Fibroblast of skin of right biceps (primary cell): ENCODE measurements at places on chromosomes 7 and 10.

DNA sequence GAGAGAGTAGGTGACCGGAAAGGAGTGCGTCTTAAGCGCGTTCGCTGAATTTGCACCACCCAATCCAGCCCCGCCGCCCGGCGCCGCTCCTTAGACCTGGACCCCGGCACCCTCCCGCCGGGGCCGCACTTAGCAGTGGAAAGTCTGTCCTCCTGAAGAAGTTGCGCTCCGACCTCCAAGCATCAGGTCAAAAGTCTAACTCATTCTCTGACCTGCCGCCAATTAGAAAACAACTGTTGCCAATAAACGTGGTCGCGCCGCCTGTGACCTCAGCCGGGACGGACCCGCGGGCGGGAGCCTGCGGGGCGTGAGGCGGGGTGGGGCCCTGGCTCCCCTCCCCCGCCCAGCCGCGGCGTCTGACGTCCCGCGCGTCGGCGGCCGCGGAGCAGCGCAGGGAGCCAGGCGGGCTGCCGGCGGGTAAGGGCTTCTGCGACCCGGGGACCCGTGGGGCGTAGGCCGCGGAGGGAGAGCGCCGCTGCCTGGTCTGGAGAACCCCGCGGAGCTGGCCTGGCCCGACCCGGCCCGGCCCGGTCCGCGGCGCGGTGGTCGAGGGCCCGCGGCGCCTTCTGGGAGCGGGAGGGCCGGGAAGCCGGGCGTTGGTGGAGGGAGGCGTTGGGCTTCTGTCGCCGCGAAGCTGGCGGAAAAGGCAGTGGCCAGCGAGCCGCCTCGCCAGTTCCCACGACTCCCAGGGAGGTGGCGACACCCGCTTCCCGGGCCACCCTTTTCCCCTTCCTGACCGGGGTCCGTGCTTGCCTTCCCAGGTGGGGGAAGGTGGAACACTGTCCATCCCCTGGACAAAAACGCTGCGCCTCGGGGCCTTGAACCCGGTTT lies at the start of gene BCAP29:
TSS of gene BCAP29 (plus strand) at position 362 of the 831 bp plus-strand sequence. CDS start 527 bp downstream, outside the sequence.
- peak; percentile 69 for DNase-seq

GRCh38 chr10:70571236-70571635 lies 31.3 kb downstream of the PRF1 start:
- no peak for DNase-seq

GRCh38 chr10:103843854-103844570 lies 11.4 kb downstream of the SH3PXD2A start:
- peak; percentile 83 for DNase-seq

DNA sequence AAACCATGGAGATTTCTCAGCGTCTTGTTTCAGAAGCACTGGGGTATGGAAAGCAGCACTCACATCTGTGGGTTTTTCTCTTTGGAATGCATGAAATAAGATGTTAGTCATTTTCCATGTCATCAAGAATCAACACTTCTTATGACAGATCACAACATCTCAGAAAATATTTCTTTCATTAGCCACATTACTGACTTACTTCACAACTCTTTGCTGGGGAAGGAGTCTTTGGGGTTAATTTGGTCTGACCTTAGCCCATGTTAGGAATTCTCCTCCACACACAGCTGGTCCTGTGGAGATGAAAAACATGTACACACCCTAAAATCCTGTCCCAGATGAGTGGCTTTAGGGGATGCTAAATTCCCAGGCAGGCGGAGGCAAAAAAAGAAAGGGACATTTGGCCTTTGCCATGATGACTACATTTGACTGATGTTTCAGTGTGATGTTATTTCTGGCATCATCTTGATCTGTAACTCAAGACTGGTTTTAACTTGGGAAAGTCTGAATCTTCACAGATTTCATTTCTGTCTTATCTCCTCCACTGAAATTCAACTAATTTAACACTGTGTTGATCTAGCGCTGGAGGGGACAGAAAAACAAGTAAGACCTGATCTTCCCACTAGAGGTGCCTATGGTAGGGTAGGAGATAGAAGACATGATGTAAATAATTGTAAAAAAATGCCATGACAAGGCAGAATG lies 363.2 kb downstream of the PRPF18 start:
- DNase-seq, result peak; percentile 97

GRCh38 chr7:98285157-98286092 lies 3.9 kb downstream of the BRI3 start:
- DNase-seq, result no peak

GRCh38 chr10:59079386-59080226 lies 96.8 kb upstream of the PHYHIPL start:
- DNase-seq, result peak; percentile 89

GRCh38 chr7:31553661-31554081 lies 39.8 kb downstream of the ITPRID1 start:
- DNase-seq, result no peak

DNA sequence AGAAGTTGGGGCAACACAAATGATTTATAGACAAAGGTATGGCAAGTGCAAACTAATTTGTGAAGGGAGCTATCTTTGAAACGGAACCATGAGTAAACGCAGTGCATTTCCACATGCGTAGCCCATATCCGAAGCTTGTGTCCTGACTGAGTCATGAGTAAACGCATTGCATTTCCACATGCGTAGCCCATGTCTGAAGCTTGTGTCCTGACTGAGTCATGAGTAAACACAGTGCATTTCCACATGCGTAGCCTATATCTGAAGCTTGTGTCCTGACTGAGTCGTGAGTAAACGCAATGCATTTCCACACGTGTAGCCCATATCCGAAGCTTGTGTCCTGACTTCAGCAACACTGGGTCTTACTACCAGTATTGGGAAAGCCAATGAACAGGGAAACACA lies 95.0 kb downstream of the CELF2 start:
- DNase-seq, result no peak

DNA sequence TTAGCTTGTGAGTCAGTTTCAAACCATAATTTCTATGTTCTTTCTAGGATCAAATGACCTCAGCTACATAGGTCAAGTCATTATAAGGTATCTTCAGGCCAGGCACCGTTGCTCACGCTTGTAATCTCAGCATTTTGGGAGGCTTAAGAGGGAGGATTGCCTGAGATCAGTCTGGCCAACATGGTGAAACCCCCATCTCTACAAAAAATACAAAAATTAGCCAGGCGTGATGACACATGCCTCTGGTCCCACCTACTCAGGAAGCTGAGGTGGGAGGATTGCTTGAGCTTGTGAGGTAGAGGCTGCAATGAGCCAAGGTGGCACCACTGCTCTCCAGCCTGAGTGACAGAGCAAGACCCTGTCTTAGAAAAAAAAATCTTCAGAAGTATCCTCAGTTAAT lies 362.3 kb downstream of the GATA3 start:
- DNase-seq, result no peak

- DNase-seq, result no peak
Observed at GRCh38 chr10:115968236-115968635, 304.8 kb downstream of the GFRA1 start.

GRCh38 chr10:89095701-89096391 lies 105.2 kb downstream of the FAS start:
- DNase-seq, result no peak

- no peak for DNase-seq
Observed at GRCh38 chr7:13352677-13353076, 636.8 kb downstream of the ETV1 start.

DNA sequence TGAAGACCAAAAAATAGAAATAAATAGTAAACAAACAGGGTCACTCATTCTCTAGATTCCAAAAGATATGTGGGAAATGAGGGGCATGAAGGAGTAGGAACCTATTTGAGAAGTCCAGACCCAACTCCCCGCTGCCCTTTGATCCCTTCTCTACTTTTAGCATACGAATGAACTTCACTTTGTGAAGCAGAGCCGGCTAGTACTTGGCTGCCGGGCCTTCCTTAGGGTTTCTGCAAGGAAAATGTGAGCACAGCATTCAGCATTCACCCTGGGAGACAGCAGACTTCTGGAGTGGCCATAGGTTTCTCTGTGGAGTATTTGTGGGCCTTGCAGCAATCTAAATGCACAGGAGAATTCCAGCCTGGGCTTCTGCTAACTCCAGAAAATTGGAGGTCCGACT lies 76.3 kb upstream of the PRKAR2B start:
- no peak for DNase-seq

GRCh38 chr10:132922872-132923271 lies 19.5 kb downstream of the CFAP46 start:
- DNase-seq, result no peak

GRCh38 chr10:99850021-99850766 lies 67.8 kb downstream of the ABCC2 start:
- DNase-seq, result no peak

DNA sequence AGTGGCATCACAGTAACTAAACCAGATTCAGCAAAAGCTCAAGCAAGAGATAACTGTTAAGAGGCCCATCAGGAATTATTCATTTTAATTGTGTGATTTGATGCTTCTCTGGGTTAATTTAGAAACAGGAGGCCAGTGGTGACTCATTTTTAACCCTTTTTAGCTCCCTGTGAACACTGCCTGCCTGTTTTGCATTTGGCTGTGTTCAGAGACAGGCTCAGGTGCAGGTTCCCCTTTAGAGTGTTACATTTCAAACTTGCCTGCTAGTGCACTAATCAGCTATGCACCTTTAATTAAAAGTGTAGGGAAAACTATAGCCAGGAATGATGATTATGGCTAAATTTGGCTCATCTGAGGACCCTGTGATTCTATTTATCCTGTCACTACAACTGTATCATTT lies 6.5 kb downstream of the STAMBPL1 start:
- DNase-seq, result no peak

- DNase-seq, result peak; percentile 56
Observed at GRCh38 chr10:114821915-114822443, 399 bp downstream of the FHIP2A start.

GRCh38 chr7:96337519-96337918 lies 15.6 kb upstream of the SLC25A13 start:
- peak; percentile 5 for DNase-seq

- no peak for DNase-seq
Observed at GRCh38 chr10:49219248-49219647, 31.1 kb upstream of the TMEM273 start.

- DNase-seq, result no peak
Observed at GRCh38 chr7:55420530-55420929, 55.4 kb downstream of the LANCL2 start.

- DNase-seq, result no peak
Observed at GRCh38 chr7:108136191-108136688, 6.1 kb upstream of the LAMB4 start.

DNA sequence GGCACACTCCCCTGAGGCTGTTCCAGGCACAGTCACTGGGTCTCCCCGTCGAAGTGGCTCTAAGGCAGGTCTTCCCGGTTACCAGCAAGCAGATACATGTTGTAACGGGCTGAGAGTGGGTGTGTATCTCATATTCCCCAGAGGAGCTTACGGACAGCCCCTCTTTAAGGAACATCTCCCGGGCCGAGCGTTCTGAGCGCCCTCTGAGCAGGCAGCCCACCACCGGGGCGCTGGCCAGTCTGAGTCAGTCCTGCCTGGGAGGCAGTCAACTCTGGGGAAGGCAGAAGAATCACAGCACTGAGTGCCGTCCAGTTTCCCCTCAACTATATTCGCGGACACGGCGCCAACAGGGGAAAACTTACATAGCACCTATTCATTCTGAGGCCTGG lies 117.4 kb downstream of the LHPP start:
- no peak for DNase-seq

GRCh38 chr10:14879124-14879927 lies 660 bp downstream of the SUV39H2 start:
- DNase-seq, result peak; percentile 20

GRCh38 chr10:92847202-92847864 lies 987 bp upstream of the EXOC6 start:
- no peak for DNase-seq

- DNase-seq, result no peak
Observed at GRCh38 chr7:152601305-152601798, 74.6 kb downstream of the XRCC2 start.

DNA sequence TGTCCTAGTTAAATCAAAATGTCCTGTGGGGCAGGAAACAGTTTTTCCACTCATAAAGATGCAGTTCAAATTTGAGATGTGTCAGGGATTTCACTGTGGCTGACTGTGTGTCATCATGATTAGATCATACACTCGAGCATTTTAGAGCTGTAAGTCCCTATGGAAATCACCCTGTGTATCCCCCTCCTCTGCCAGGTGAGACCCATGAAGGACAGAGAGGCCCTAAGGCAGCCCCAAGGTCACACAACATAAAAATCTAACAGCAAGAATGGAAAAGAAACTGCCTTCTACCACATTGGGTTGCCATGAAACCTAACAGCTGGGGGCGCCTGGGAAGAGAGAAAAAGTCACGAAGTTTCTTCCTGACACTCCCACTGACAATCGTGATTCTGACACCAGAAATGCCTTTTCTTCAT lies 135.8 kb downstream of the KCNMA1 start:
- DNase-seq, result peak; percentile 30

- DNase-seq, result no peak
Observed at GRCh38 chr10:79237454-79238157, 109.7 kb upstream of the PPIF start.

DNA sequence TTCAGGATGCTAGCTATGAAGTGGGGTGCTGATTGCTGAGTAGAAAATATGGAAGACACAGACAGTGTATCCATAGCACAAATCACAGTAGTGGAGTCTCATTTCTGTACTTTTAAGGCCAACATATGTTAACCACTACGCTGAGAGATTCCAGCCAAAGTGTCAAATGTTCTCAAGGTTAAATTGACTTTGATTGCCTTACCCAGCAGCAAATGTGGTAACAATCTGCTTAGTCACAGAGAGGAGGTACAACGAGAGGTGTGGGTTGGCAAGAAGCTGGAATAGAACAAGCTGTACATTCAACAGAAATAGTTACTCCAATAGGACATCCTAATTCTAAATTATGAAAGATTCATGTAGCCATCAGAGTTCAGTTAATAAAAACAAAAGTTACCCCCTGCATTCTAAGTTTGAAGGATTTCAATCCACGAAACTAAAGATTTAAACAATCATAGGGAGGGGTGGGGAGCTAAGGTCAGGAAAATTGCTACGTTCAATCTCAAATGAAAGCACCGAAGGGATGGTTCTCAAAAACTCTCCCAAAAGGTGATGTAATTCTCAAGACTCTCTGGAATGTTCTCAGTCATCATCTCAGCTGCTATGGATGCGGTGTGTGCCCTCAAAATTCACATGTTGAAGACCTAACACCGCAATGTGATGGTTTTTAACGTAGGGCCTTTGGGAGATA lies 137.0 kb downstream of the ETV1 start:
- peak; percentile 15 for DNase-seq

GRCh38 chr7:117083648-117084047 lies 130.3 kb downstream of the ST7 start:
- no peak for DNase-seq

DNA sequence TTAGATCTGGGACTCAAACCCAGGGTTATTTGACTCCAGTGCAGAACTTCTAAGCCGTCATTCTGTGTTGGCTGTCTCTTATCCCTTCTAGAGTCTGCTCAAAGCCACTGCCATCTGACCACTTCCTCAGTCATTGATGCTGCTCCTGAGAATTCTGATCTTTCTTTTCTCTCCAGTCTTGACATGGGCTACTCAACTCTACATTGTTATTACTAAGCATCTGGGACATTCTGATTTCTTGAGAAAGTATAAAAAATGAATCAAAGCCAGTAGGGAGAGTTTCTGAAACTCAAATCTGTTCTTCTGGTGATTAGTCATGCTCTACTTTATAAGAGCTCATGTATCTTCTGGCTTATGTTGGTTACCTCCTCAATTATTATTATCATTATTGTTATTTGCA lies 48.7 kb downstream of the ANK3 start:
- DNase-seq, result no peak
